GM10248 (cell line): ENCODE measurements at places on chromosomes 12 and 14.

DNA sequence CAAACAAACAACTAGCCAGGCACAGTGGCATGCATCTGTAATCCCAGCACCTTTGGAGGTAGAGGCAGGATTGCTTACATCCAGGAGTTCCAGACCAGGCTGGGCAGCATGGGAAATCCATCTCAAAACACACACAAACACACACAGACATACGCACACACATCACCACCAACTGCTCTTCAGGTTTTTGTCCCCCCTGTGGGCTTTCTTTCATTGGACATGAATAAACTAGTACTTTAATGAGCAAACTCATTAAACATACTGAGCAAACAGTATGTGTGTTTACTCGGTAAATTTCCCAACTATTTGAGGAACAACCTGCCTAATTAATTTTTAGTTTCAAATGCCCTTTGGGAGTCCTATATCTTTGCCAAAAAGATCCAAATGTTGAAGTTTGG is 10.1 kb upstream of the RASSF3 start:
- no peak for DNase-seq

GRCh38 chr14:65637780-65638179 is 225.2 kb downstream of the FUT8 start:
- DNase-seq, result peak; percentile 65

DNA sequence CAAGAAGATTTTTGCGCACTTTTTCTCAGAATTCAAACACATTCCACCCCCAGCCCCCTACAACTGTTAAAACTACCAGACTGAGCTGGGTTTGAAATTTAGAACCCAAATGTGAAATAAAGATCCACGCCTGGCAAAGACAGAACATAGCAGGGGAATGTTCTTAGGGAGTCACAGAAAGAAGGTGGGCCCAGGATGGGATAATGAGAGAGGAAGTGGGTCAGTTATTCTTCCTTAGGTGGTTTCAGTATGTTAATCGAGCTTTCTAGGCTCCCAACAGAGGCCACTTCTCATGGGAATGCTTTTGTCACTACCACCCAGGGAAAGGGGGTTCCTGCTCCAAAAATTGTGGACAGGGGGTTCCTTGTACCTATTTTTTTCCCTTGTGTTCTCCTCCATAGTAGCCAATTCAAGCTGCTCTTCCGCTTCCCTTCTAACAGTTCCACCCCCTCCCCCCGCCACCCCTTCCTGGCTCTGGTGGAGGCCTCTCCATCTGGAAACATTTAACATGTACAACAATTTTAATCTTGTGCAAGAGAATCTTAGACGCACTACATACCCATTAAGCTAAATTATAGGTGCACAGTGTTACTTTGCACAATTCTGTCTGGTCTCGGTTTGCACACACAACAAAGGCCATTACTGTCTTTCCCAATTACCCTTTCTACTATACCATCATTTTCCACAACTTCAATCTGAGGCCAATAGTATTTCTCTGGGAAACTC is 218.1 kb downstream of the MON2 start:
- DNase-seq, result no peak

GRCh38 chr14:64646103-64646502 is 58.1 kb upstream of the PLEKHG3 start:
- DNase-seq, result no peak

GRCh38 chr12:10214136-10214894 is 1.6 kb downstream of the GABARAPL1 start:
- no peak for DNase-seq

DNA sequence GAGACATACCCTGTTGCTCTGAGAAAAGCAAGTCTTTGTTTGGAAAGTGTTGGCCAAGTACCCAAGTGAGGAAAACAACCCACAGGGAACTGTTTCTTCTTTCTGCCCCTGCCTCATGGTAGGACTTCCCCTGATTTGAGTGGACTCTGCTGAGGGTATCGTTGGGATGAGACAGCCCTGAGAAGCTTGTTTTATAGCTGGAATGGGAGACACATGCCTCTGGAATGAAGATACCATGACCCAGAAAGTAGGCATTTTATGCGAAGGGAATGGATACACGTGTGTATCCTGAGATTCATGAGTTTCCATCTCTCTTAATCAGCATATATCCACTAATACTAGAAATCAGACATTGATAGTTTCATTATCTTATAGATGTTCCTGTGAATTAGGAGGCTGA is 382.3 kb downstream of the ATP23 start:
- DNase-seq, result no peak

DNA sequence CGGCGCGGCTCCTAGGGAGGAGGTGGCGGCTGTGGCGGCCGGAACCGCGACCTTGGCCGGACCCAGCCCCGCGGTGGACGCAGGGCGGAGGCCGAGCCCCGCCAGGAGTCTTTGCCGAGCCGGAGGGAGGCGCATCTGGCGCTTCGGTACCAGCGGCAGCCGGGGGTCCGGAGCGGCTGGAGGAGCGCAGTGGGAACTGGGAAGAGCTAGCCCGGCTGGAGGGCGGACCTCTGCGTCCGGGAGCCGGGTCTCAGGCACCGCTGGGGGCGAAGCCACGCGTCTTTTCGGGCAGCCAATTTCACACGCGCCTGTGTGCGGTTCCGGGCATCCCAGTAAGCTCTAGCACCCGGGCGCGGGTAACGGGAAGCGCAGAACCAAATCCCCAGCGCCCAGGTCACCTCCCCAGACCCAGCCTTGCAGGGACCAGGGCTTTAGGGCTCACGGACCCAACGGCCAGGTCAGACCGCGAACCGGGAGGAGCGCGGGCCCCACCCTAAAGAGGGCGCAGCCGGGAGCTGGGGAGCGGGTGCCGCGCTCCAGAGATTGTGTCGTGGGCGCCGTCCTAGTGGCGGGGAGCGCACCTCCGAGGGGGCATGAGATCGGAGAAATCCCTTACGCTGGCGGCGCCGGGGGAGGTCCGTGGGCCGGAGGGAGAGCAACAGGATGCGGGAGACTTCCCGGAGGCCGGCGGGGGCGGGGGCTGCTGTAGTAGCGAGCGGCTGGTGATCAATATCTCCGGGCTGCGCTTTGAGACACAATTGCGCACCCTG is 89.4 kb downstream of the GALNT8 start:
- no peak for DNase-seq

GRCh38 chr12:124002021-124002644 is 29.1 kb downstream of the ZNF664 start:
- no peak for DNase-seq

DNA sequence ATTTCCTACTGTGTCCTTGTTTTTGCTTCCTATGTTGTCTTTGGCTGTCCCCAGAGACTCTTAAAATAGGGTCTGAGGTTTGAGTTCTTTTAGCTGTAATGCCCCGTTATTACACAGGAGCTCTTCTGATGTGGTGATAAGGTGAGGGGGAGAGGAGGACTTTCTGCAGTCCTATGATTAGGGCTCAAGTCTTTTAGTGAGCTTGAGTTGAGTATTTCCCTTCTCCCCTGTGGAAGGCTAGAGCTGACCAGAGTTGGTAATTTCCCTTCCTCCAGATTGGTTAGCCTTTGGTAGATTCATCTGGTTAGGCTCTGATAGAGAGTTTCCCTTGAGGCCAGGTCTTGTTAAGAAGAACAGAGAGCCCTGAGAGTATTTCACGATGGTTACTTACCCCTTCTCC is 4.3 kb upstream of the HIF1A start:
- no peak for DNase-seq

- no peak for DNase-seq
Observed at GRCh38 chr12:52335598-52336262, 14.5 kb upstream of the KRT83 start.

- peak; percentile 76 for DNase-seq
Observed at GRCh38 chr12:58920102-58920960, at the start of gene LRIG3. TSS of gene LRIG3 (minus strand) at chr12:58920504. CDS start at chr12:58920235, 269 bp downstream.
